Esophagus squamous epithelium (tissue), 5 donors: ENCODE measurements at places on chromosomes 1 and 21.

- DNase-seq = no peak
Observed at GRCh38 chr1:81126989-81127581, 673.6 kb upstream of the ADGRL2 start.

DNA sequence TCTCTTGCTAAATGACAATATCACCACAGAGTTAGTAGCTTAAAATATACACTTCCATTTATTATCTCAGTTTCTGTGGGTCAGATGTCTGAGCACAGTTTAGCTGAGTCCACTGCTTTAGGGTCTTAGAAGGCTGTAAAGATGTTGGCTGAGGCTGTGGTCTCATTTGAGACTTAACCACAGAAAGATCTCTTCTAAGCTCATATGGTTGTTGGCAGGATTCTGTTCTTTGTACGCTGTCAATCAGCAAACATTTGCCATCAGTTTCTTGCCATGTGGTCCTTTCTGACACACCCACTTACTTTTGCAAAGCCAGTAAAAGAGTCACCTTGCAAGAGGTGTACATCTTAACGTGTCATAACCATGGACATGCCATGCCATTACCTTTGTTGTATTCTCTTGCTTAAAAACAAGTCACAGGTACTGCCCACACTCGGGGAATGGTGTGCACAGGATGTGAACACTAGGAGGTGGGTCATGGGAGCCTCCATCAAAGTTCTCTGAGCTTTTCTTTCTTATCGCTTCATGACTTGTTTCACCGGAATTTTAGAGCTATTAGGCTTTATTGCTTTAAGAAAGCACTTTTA, 18.7 kb downstream of the DYRK1A start:
- DNase-seq = no peak

GRCh38 chr1:13543451-13544220, 29.8 kb upstream of the LRRC38 start:
- DNase-seq = no peak

GRCh38 chr1:236284291-236284721, 2.5 kb upstream of the ERO1B start:
- DNase-seq = no peak
